ENCODE measurements at places on chromosomes 4 and X.

GRCh38 chrX:19046343-19047215 lies 62.7 kb upstream of the PHKA2 start:
- no peak for DNase-seq

GRCh38 chr4:108685036-108685686 lies 34.8 kb downstream of the OSTC start:
- DNase-seq, result no peak

- DNase-seq, result no peak
Measured at GRCh38 chr4:107592519-107592918, 127.5 kb downstream of the PAPSS1 start.

GRCh38 chr4:150123796-150124677 lies 45.8 kb downstream of the DCLK2 start:
- no peak for DNase-seq

DNA sequence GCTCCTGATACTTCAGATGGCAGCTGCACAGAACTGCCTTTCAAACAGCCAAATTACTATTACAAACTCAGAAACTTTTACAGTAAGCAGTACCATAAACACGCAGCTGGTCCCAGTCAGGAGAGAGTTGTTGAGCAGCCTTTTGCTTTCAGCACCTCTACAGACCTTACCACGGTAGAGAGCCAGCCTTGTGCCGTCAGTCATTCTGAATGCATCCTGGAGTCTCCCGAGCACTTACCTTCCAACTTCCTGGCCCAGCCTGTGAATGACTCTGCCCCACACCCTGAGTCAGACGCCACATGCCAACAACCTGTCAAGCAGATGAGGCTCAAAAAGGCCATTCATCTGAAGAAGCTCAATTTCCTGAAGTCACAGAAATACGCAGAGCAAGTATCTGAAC lies 12.4 kb downstream of the ZBTB49 start:
- no peak for DNase-seq

DNA sequence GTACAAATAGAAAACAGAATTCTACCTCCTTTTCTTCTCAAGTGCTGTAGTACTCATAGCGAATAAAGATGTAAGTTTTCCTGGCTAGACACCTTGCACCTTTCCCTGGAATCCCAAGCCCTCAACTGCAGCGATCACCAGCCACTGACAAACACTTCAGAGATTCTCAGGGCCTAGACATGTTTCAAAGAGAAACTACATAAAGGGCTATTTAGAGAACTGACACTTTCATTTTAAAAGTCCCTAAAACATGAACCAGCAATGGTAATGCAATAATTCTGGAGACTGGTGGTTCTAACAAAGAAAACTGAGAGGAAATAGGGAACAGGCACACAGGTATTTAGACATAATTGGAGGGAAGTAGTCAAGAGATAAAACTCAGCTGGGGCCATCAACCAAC lies 35.7 kb downstream of the FANCB start:
- DNase-seq, result no peak

DNA sequence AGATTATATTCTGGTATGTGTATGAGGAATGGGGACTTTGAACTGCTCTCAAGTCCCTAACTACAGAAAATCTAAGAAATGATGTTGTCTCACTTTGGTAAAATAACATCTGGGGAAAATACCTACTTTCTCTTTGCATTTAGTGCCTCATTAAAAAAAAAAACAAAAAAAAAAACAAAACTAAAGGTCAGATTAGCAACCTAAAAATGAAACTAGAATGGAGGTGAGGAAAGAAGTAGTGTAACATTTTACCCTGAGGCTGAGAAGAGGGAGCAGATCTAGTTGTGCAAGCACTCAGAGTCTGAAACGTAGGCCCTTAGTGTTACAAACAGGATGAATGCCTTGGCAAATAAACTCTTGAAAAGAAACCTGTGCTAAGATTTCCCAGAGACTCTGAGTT lies 56.0 kb downstream of the VGLL1 start:
- peak; percentile 37 for DNase-seq

- no peak for DNase-seq
Measured at GRCh38 chr4:61202638-61203435, 2.7 kb downstream of the ADGRL3 start.

DNA sequence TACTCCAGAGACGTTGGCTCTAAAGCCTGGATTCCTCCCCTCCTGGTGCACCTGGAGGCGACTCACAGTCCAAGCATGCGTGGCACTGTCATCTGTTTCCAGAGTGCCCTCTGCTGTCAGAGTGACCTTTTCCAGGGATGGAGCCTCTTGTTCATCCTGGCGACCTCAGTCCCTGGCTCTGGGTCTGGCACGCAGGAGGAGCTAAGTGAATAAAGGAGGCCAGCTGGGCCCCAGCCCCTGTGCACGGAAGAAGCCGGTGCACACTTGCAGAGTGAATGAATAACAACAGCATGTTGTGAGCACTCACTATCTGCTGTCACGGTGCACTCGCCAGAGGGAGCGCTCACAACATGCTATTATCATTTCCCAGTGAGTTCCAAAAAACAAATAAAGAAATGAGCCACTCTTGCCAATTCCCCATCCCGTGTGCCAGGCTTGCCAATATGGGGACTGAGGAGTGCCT lies 27.8 kb upstream of the PSAPL1 start:
- no peak for DNase-seq

GRCh38 chr4:80814266-80814665 lies 216.2 kb upstream of the BMP3 start:
- no peak for DNase-seq

DNA sequence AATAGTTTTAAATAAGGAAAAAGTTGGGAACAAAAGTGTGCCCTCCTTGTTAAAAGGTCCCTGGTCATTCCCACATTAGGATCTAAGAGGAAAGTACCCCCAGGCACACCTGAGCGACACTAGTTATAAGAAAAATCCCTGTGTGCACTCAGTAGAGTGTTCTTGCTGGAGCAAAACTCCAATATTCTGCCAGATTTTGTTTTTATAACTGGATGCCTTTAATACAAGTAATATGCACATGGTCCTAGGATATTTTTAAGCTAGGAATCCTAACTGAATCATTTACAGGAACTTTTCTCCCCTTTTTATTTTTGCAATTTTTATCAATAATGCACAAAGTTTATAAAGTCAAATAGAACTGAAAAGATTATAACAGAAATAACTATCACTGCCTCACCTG lies 68.6 kb downstream of the BEND4 start:
- no peak for DNase-seq

DNA sequence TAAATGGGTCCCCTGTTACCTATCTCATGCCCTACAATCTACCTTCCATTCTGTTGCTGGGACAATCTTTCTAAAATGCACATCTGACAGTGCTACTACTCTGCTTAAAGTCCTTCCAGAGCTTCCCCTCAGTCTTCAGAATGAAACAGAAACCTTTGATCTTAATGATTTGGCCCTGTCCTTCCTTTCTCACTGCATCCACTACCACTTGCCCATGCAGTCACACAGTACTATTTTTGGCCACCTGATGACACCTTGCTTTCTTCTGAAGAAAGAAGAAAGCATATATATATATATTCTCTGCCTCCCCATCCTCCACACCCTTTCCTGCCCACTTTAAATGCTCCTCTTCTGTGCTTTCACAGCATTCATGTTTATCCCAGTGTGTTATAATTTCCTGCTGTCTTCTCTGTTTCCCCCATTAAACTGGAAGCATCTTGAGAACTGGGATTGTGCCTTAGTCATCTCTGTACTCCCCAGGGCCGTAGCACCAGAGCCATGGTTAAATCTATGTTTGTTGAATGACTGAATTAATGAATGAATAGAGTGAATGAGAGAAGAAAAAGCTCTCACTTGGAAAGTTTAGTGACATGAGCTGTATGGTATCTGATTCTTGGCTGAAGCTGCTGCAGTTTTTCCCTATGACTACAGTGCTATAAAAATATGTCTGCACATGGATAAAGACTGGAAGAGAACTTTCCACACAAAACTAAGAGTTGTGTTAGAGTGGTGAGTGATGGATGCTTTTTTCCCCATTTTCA lies 56.2 kb downstream of the RTL9 start:
- DNase-seq, result no peak

GRCh38 chrX:72180539-72180938 lies 1.0 kb upstream of the PIN4 start:
- no peak for DNase-seq

DNA sequence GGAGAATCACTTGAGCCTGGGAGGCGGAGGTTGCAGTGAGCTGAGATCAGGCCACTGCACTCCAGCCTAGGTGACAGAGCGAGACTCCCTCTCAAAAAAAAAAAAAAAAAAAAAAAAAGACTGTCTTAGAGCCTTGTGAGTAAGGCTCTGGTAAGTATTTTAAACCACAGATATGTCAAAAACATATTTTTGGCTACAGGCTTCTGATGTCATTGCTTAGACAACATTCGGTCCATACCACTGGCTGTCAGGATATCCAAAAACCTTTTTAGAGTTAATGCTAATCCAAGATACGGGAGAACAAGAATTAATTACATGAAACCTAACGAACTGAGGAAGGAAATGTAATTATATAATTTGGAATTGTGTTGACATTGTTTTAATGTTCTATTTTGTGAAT lies 999.5 kb upstream of the PABPC4L start:
- no peak for DNase-seq

DNA sequence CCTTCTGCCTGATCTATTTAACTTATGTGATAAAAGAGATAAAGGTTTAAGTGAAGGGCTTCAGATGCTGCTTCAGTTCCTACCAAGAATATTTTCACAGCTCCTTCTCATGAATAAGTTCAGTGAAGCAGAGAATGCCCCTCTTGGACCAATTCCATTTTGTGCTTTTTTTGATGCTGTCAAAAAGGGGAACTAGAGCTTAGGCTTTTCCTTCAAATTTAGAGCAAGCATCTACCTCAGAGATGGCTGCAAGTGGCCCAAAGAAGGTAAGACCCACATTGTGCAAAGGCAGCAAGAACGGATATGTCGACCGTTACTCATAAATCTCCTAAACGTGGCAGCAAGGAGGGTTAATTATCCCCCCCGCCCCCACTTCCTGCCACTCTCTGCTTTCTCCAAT lies 4.5 kb downstream of the CHRDL1 start:
- DNase-seq, result no peak

GRCh38 chr4:113586072-113586471 lies 175.5 kb downstream of the CAMK2D start:
- DNase-seq, result no peak

GRCh38 chrX:121260596-121261240 lies 213.3 kb downstream of the GLUD2 start:
- no peak for DNase-seq

GRCh38 chr4:3465698-3466671 lies 2.9 kb downstream of the DOK7 start:
- no peak for DNase-seq

DNA sequence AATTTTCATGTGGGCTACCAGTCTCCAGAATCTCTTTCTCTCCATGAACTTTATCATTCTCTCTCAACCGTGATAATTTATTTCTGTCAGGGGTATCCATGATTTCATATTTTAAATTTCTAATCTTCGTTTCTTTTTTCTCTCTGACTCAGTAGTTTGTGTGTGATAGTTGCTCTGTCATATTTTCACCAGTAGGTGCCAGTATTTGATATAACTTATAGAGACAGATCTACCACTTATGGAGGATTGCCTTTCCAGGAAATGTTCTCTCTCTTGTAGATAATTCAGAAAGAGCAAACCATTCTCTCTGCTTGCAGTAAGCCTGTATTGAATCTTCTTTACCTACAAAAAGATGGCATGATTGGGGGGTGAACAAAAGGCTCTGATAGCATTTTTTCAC lies 79.3 kb upstream of the DYNLT3 start:
- DNase-seq, result peak; percentile 4

DNA sequence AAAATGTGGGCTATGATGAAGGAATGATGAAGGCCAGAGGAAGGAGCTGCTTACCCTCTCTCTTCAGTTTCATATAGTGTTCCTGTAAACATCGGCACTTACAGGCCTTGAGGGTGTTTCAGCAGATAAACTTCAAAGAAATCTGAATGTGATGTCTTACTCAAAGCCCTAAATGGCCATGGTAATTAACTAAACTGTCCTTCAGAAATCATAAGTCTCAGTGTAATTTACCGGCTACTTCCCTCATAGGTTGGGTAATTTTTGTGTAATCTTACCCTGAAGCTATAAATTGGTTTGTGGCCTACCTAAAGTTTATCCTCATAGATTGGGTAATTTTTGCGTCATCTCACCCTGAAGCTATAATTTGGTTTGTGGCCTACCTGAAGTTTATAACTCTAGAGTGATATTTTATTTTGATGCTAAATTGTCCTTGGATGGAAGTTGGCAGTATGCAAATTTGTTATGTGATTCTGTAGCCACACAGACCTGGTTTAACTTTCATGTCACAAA lies 2700.3 kb downstream of the ARAP2 start:
- no peak for DNase-seq

GRCh38 chr4:61067381-61067780 lies 132.7 kb upstream of the ADGRL3 start:
- no peak for DNase-seq

DNA sequence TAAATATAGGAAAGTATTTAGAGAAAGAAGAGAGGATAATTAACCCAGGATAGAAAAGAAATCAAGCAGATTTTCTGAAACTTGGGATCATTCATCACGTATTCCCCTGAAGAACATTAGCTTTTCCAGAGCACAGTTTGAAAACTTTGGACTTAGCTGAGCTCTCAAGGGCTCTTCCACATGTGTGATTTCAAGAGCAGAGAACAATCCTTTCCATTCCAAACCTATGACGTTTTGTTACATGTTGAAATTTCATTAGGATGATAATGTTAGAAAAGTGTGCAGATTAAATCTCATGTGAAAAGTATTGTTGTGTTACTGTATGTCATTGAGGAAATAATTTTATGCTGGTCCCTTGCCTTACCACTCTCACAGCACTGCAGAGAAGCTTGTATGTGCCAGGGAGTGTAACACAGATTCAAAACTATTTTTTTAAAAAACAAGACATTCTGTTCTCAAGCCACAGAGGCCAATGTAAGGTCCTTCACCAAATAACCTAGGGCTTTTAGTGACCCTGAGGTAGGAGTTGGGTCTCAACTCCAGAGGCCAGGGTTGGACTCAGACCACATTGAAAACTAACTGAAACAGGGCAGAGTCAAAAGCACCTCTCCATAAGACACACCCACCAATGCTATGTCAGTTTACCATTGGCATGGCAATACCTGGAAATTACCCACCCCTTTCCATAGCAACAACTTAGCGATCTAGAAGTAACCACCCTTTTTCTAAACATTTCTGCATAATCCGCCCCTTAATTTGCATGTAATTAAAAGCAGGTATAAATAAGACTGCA lies 141.3 kb downstream of the ANXA5 start:
- DNase-seq, result no peak

GRCh38 chr4:188941524-188942119 lies 802.4 kb downstream of the TRIML1 start:
- DNase-seq, result no peak

DNA sequence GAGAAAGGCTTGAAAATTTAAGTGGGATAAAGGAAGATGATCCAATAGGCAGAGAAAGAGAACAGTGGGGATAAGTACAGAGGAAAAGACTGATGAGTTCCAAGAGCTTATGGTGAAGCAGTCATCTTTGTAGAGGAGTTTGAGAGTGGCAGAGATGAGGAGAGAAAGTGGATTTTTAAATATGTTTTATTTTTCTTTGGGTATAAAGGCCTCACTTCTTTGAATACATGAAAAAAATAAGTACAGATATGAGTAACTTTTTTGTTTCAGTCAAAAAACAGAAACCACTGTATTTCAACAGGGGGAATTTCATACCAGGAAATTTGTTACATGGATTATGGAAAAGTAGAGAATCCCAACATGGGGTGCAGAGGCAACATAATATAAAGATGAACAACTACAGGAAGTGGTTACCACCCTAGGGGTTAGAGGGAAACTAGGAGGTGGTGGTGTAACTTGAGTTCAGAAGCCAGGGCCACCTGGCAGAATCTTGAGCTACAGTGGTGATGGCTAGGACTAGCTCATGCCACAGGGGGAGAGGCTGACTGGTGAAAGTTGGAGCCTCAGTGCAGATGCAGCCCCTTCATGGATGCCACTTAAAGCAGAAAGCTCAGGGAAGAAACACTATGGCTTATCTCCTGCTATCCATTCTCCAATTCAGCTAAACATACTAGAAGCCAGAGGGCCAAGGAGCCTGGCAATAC lies 3.4 kb upstream of the CYBB start:
- no peak for DNase-seq
